SW 1271 (cell line): ENCODE measurements at places on chromosomes 6 and 20.

- no peak for DNase-seq
These were observed 15.6 kb upstream of the HMGN3 start for GRCh38 chr6:79250107-79250514.

DNA sequence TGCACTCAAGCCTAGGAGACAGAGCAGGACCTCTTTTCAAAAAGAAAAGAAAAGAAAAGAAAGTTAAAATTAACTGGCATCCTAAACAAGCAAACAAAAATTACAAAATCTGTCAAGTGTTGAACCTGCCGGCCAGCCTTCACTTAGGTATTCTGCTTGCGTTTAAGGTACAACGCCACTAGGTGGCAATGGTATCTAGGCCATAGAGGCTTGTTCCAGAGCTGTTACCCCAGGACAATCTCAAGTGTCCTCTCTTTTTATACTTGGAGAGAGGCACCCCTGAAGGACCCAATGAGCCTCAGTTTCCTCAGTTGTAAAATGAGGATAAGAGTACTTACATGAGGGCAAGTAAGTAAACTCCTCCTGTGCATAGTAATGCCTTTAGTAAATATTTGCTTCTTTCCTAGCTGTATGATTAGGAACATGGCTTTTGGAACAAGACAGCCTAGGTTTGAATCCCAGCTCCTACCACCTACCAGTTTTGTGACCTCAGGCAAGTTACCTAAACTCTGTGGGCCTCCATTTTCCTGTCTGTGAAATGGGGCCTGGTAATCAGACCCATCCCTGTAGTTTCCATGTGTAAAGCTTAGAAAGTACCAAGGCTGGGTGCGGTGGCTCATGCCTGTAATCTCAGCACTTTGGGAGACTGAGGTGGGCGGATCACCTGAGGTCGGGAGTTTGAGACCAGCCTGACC lies 5.8 kb upstream of the PACSIN1 start:
- DNase-seq: peak; percentile 71

DNA sequence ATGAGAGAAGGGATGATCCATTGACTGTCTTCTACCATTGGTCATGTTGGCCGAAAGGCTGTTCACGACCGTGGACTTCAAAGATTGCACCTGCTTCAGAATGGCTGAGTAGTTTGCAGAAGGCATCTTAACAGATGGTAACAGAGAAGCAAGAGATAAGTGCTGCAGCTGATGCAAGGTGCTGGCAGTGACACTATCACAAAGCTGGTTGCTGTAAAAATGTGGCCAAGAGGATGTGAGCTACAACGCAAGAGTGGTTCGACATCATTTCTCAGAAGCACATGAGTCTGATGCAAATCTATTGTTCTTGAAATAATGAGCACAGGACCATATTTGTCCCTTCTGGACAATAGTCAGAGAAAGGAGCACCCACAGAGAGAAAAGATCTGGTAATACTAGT lies 27.0 kb upstream of the ANKEF1 start:
- no peak for DNase-seq

- DNase-seq: no peak
These were observed 147.9 kb downstream of the VEGFA start for GRCh38 chr6:43917878-43918382.

DNA sequence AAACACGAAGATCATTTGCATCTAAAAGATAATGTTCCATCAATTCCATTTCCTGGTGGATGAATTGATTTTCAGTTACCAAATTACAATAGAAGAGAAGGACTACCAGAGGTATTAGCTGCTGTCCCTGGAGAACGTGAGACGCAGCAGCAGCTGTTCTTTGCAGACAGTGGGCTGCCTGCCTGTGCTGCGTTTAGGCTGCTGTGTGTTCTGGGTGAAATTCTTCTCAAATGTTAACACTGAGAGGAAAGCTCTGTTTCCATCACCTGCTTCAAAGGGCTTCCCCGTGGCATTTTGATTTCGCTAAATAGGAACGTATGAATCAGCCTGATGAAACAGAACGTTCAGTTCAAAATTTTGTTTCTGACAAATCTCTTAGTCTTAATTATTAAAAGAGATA lies 362.2 kb downstream of the C6orf118 start:
- no peak for DNase-seq

DNA sequence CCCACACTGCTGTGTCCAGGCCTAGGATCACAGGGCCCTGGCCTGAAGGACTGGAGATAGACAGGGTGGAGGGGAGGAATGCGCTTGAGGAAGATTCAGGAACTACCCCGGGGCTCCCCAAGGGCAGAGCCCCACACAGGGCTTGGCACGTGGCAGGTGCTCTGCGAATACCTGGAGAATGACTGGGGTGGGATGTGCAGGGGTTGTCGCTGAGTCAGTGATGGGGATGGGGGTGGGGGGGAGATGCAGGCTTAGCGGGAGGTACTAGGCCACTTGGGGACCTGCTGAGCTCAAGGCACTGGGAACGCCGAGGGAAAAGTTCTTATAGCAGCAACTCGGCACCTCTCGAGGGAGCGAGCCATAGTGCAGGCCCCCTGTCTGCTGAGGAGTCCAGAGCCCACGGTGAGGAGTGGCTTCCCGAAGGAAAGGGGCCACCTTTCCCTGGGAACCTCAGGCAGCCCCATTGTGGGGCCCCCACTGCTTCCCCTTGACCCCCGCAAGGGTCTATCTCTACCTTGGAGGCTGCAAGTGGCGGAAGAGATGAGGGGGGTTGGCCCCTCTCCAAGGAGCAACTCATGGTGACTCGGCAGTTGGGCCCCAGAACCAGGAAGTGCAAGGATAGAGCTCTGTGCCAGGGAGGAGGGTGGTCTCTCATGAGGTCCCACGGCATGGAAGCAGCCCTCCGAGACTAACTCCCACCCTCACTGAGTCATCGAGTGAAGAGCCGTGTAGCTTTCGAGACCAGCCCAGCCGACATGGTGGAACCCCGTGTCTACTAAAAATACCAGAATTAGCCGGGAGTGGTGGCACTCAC lies 33.1 kb downstream of the SRC start:
- DNase-seq: no peak

DNA sequence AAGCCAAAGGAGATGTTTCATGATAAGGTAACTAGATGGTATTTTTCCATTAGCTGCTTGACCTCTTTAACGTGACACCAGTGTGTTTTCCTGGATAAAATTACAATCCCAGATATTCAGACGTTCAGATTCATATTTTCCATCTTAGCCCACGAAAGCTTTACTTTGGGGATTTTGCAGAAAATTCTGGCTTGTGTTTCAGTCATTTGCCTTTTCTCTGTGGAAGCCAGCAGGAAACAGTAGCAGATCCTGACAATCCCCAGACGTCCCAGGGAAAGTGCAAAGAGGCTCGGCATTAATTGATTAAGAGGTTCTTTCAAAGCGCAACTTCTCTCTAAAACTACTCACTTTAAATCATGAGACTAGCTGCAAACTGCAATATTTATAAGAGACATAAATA lies 243.6 kb downstream of the UST start:
- no peak for DNase-seq
